ENCODE measurements at places on chromosomes 1 and 21.
A peak's percentile ranks its signal among the peaks of the same experiment; 100 is the strongest.

GRCh38 chr1:196887515-196888239 is at the start of gene CFHR4:
TSS of gene CFHR4 (plus strand) at chr1:196888052. CDS start at chr1:196888151, 99 bp downstream.
- DNase-seq = no peak

GRCh38 chr1:35569936-35570335 is 3.2 kb upstream of the TFAP2E start:
- DNase-seq = no peak

- DNase-seq = no peak
These were observed 5.3 kb downstream of the TNFRSF14 start for GRCh38 chr1:2561446-2561845.

GRCh38 chr1:158203693-158204457 is 23.2 kb downstream of the CD1D start:
- DNase-seq = peak; percentile 45

DNA sequence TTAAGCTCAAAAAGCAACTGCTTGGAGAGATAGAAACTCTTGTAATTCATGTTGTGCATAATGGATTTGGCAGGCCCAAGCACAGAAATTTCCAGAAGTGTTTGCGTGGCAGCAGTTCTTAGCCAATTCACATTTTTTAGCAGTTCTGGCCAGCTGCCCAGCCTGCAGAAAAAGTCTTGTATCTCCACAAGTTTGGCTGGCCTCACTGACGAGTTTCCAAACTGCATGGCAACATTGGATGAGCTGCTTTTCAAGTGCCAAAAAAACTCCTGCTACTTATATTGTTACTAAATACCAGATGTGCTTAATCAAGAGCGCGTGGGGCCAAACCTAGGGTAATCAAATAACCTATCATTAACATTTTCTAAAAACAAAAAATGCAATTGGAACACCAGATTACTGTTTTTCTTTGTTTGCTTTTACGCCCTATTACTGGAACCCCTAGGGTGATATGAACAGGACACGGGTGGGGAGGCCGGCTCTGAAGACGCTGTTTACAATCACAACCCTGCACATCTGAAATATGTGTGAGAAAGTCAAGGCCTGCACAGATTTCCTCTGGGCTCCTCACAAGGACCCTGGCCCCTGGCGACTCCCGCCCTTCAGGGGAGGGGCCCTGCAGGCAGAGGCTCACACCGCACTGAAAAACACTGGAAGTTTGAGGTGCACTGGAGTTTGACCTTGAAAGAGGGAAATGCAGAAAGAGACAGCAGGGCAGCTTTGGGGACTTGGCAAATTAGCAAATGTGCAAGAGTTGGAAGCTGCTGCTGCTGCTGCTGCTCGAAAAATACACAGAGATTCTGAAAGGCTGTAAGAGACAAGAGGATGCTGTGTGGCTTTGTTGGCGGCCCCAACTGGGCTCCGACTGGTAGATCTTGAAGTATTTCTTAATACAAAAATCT is 55.2 kb upstream of the TARBP1 start:
- no peak for DNase-seq

GRCh38 chr1:41322101-41322661 is 39.1 kb upstream of the FOXO6 start:
- no peak for DNase-seq

GRCh38 chr21:46361176-46361575 is 37.2 kb downstream of the PCNT start:
- DNase-seq = no peak

DNA sequence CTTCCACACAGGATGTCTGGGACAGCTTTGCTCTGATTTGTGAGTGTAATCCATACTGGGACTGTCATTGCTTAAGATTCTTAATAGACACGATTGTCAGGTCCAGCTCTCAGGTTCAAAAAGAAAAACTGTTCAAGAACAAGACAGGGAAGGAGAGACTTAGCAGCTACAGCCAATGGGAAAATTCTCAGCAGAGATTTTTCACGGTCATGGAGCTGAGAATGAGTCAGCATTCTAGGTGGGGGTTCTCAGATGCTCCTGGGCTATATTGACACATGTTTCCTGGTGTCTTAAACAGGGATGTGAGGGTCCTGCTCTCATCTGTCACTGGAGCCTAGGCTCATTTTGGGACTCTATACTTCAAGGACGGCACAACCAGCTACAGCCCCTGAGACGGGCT is 318.3 kb downstream of the RRAGC start:
- no peak for DNase-seq

DNA sequence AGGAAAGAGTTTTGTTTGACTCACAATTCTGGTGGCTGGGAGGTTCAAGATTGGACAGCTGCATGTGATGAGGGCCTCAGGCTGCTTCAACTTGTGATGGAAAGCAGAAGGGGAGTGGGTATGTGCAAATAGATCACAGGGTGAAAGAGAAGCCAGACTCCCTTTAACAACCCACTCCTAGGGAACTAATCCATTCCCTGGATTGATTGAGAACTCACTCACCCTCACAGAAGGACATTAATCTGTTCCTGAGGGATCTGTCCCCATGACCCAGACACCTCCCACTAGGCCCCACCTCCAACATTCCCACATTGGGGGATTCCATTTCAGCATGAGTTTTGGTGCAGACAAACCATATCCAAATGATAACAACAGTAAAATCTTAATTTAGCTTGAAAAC is 25.6 kb downstream of the UBE2T start:
- no peak for DNase-seq
